Right renal pelvis (tissue), 4 donors: ENCODE measurements at places on chromosomes 4 and X. TPM values are rescaled to one million over a fixed set of nuclear protein-coding genes. Genes with fewer than 3 reads are reported as not detected.

HELQ gene
- polyA plus RNA-seq: 19.6 TPM

DNA sequence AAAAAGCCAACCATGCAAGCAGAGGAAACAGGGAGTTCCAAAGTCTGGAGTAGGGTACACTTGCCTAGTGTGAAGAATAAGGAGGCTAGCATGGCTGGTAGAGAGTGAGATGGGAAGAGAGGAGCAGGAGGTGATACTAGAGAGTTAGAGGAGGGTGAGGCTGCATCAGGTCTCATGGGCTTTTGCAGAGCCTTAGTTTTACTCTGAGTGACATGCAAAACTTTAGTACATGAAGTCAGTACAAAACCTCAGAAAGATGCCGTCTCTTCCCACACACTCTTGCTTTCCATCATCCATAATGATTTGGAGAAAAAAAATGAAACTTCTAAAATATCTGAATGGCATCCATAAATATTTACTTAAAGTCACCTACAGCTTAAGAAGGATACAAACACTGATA is 5.0 kb downstream of the OPRPN start:
- no peak for DNase-seq

DNA sequence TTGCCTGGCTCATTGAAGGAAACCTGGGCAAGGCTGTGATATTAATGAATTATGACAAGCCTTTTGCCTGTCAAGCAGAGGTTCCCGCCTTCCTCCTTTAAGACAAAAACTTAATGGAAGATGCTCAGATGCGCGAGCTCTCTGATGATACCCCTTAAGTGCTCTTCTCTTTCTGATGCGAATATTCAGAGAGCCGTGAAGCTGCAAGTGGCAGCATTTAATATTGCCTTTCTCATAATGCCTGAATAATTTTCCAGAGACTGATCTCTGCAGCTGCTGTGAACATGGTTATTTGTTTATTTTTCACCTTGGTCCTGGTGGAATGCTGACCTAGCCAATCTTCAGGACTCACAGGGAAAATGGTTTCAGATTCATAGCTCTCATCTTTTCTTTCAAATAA is 251.8 kb downstream of the TENM3 start:
- no peak for DNase-seq

NSUN7 gene
- 13.0 TPM for polyA plus RNA-seq

DNA sequence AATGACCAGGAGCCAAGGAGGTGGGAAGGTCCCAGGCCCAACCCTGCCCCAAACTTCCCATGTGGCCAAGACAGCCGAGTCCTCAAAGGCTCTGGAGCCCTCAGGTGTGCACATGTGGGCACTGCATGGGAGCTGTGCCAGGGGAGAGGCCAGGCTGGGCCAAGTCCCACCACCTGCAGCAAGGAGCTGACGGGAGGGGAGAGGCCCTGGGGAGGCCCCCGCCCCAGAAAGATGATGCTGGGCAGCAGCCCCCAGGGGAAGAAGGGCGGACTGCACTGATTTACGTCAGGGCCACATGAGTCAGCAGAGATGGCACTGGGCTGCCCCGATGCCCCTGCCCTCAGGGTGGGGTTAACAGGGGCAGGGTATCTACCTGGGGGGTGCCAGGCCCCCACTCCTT is 1.4 kb downstream of the L1CAM start:
- DNase-seq: no peak

HPGDS gene
- polyA plus RNA-seq: 2.3 TPM

- DNase-seq: no peak
Observed at GRCh38 chr4:173517781-173518424, 12.1 kb downstream of the HAND2 start.

ABCG2 gene
- polyA plus RNA-seq: 6.7 TPM

CUL4B gene
- 77.0 TPM for polyA plus RNA-seq

DNA sequence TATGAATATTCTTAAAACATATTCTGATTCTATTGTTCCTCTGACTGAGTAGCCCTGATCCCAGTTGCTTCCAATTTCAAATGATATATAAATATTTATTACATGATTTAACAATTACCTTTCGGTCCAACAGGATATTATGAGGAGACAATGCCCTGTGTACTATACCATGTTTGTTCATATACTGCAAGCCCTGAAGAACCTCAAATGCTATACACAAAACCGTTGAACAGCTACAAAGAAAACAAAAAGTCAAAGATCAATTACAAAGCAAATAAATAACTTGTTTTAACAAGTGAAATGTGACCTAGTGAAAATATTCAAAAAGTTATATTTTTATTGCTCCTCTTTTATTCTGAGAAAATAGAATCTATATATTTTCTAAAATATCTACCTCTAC is 54.0 kb downstream of the TBCK start:
- DNase-seq: no peak

DNA sequence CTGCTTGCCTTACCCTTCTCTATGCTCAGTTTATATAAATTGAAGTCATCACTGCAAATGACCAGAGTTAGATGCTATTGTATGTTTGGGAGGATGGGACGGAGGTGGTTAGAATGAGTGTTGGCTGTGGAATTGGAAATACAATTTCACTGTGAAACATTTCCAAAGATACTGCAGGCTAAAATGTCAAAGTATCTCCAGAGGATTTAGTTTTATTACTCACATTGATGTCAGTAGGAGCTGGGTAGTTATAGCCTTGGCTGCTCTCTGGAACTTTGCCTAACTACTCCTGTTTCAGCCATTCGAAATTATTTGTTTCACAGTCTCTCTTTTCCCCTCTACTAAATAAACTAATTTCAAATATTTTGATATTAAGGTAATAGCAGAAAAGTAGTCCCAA is 92.6 kb upstream of the PPP3CA start:
- DNase-seq: no peak

GRCh38 chrX:12741416-12741815 is 49.8 kb upstream of the PRPS2 start:
- no peak for DNase-seq

DNA sequence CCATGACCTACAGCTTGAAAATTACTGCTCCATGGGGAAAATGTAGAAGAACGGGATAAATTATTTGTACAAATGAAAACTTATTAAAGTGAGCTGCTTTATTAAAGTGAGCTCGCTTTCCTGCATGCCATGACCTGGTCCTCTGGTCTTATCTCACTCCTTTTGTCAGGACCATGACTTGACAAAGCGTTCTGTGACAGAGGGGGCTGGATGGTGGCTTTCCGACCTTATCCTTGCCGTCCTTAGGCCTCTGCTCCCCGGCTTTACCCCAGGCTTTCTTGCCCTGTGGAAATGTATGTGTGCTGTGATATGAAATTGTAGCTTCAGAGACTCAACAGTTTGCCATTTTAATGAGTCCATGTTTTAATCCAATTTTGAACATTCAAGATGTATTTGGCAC is 44.0 kb upstream of the FBXW7 start:
- no peak for DNase-seq

MAP7D2 gene
- 3.4 TPM for polyA plus RNA-seq

DNA sequence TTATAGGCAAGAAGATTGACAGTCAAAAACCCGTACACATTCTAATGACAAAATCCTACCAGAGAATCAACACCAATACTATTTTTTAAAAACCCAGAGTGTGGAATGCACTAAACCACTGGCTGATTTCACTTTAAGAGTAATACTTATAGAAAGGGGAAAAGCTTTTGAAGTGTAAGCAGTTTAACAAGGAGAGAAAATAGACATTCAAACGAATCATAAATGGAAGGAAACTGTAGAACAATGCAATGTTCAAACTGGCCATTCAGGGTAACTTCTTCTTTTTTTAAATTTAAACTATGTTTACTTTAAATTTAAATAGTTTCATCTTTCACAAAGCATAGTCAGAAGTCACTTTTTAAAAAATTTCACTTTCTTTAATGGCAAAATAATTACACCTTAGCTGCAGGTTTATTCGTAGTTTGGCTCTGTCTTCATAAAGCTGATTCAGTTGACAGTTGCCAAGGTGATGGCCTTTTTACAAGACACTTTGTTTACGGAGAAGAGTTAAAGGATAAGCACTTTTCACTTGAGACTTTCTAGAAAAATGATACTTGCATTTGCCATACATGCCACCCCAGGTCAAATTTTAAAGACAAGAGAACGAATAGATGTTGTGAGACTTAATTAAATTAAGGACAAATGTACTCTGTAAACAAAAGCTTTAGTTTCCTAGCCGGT is 82.4 kb upstream of the KLF3 start:
- DNase-seq: no peak

- no peak for DNase-seq
Observed at GRCh38 chr4:29081234-29081955, 1638.8 kb upstream of the PCDH7 start.

GRCh38 chr4:77175201-77175611 is 18.2 kb downstream of the CCNG2 start:
- DNase-seq: no peak

DNA sequence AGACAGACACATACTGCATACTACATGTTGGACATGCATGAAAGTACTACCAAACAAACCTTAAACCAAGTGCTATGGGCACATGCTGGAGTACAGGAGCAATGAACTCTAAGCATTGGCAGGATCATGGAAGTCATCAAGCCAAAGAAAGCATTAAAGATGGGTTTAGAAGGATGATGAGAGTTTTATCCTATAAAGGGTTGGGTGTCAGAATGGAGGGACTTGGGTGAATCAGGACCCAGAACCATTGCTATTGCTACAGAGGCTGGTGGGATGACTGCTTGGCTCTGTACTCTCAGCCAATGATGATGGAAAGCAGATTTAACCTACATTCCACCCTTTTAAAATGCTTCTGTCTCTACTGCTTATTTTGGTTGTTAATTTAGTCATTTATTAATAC is 233.9 kb upstream of the EDA2R start:
- DNase-seq: no peak

GRCh38 chr4:186739802-186740434 is 16.3 kb upstream of the FAT1 start:
- no peak for DNase-seq

DNA sequence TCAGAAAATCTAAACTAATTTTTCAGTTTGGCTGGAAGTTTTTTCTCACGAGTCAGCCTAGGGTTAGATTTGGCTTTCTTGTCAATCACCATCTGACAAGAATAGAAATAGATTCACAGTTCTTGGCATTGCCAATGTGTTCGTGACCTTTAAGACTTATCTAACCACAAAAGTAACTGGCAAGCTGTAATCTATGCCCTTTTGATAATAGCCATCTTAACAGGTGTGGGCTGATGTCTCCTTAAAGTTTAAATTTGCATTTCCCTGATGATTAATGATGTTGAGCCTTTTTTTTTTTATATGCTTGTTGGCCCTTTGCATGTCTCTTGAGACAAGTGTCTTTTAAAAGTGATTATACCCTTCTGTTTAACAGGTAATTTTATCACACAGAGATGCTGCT is 460.3 kb upstream of the PRKX start:
- DNase-seq: no peak

DNA sequence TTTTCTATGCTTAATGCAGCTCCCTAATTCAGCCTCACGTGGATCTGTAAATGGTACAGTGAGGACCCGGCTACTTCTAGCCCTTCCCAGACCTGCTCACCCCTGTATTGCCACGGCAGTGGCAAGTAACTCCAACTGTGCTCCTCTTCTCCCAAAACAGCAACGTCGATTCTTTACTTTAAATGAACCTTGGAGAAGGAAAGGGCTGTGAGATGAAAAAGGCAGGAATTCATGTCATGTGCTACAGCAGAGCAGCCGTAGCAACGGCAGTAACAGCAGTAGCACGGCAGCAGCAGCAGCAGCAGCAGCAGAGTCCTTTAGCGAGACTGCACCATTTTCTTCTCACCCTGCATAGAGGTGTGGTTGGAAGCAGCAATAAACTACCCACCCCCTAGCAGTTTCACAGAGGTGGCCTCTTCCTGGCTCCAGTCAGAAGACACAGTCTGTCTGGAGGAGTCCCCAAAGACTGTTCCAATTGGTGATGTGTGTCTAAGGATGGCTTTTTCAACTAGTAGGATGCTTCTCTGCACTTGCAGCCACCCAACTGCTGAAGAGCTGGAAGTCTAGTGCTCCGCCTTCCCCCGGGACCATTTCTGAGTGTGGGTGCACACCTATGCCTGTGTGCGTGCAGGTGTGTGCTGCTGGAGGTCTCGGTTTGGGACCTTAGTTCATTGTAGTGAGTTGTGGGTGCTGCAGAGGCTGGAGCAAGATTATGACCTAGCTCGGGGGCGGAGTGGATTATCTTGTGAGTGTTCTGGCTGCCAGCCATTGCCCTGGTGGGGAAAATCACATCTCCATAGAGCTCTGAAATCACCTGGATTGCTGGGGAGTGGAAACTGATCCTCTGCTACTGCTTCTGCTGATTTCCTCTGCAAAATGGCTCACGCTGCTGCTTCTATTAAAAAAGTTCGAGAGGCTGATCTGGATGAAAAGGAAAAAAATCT is 67.2 kb downstream of the ANK2 start:
- no peak for DNase-seq

MYOZ2 gene
- polyA plus RNA-seq: 0.28 TPM

CTSO gene
- 60.3 TPM for polyA plus RNA-seq

GRCh38 chr4:8468746-8469535 is 28.4 kb downstream of the TRMT44 start:
- DNase-seq: peak; percentile 53

DNA sequence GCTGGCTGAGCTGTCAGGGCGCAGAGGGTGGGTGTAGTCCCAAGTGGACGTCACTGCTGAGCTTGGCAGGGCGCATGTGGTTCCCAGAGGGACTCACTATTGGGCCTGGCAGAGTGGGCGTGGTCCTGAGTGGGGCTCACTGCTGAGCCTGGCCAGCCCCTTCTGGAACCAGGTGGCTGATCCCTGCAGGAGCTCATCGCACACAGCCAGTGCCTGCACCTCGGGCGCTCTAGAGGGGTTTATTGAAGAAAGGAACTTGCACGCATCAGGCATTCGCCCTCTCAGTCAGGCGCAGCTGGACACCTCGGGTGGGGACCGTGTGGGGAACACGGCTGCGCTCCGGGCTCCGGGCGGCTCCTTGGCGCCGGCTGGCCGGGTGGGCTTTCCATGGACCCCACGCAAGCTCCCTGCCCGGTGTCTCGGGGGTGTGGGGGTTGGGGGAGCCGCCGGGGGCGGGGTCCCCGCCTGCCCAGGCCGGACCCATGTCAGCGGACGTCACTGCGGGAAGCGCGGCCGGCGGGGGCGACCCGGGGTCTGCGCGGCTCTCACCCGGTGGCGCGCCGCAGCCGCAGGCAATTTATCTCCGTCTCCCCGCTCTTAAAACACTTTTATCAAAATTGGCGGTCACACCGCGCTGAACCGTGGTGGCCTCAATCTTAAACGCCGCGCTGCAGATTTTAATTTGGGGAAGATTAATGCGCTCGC is 65.4 kb upstream of the NKX1-1 start:
- no peak for DNase-seq

GRCh38 chrX:50579955-50580354 is 109.3 kb upstream of the DGKK start:
- DNase-seq: peak; percentile 44

- no peak for DNase-seq
Observed at GRCh38 chr4:148057516-148057915, 325.6 kb downstream of the ARHGAP10 start.

SERTM2 gene
- polyA plus RNA-seq: not detected

- DNase-seq: no peak
Observed at GRCh38 chrX:52217494-52218160, 32.9 kb downstream of the MAGED4 start.

- no peak for DNase-seq
Observed at GRCh38 chrX:153551135-153551534, 33.7 kb downstream of the ATP2B3 start.
